ENCODE measurements at places on chromosomes 2 and 18.

GRCh38 chr2:240390091-240391073, 45.1 kb upstream of the GPC1 start:
- no peak for DNase-seq

DNA sequence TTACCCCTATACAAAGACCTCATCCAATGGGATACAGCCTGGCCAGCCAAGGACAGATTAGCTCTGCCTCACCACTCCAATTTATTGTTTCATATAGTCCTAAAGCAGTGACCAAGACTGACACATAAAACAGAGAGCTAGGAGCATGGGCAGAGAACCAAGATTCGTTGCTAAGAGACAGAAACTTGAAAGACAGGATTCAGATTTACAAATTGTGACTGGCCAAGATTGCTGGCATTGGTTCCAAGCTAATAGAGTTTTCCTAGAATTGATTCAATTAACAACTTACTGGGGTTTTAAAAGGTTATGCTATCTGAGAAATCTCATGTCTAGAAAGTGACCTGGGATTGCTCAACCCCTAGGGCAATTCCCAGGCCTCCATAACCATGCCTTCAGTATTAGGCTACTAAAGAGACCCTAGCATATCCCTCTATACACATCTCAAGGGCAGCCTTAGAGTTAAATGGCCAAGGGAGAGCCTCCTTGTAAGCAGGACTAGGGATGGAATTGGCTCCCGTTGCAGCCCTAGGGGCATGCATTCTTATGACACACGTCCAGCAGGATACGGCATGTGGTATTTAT, 75.6 kb downstream of the ICOS start:
- DNase-seq = no peak

GRCh38 chr2:174247474-174248186, 702 bp downstream of the OLA1 start:
- DNase-seq = peak; percentile 46

- DNase-seq = no peak
These were observed 74.9 kb downstream of the ATL2 start for GRCh38 chr2:38301969-38302702.

- DNase-seq = no peak
These were observed 422.0 kb upstream of the ID2 start for GRCh38 chr2:8259841-8260178.

DNA sequence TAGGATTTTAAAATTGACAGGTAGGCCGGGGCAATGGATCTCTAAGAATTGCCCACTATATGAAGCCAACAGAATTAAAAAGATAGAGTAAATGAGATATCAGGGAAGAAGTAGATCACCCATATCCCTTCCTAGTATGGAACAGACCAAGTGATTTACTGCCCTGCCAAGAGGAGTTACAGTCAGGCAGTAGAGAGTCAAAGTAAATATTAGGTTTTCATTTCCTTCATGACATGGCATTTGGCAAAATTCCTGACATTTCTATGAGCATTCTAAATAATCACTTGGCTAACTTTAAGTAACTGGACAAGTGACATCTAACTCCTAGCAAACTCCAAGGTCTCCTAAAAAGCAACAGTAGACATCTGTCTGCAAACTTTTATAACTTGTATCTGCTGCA, 33.5 kb downstream of the GALNT5 start:
- no peak for DNase-seq

DNA sequence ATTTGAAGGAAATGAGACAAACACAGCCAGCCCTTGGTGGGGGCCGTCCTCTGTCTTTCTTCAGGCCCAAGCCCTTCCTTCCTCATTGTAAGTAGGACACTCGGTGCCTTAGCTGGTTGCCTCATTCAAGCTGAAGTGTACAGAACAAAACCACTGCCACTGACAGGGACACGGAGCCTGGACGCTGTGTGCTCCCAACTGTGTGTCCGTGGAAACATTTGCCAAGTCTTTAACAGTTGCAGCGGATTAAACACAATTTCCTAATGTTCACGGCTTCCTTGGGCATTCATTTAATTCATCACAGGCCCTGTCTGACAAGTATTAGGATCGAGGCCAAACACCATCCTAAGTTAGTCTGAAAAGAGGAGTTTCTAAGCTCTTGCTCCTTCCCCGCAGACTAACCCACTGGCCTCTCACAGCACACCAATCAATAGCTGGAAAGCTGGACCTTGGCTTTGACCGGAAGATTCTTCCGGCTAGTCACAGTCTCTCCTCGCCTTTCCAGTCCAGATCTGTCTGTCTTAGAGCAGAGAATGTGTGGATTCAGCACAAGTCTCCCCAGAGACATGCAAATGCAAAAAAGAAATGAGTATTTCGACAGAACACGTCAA, 68.7 kb upstream of the ACSL3 start:
- no peak for DNase-seq

- DNase-seq = peak; percentile 47
These were observed 779 bp upstream of the LYPD6 start for GRCh38 chr2:149329489-149330126.

DNA sequence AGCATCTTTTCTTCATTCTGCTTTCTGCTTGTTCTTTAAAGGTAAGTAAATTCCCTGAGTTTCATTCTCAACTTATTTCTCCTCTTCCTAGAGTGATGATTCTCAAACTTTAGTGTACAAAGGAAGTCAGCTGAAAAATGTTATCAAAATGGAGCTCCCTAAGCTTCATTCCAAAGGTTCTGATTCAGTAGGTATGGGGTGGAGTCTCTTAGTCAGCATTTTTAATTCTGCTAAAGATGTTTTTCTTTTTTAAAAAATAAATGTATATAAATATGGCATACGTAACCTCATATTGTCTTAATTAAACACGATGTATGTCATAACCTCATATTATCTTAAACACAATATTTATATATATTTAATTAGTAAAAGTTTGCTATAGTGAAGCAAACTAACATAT, 3.1 kb upstream of the CSRNP3 start:
- DNase-seq = no peak

- no peak for DNase-seq
These were observed 238.7 kb downstream of the STK39 start for GRCh38 chr2:168008646-168009195.

DNA sequence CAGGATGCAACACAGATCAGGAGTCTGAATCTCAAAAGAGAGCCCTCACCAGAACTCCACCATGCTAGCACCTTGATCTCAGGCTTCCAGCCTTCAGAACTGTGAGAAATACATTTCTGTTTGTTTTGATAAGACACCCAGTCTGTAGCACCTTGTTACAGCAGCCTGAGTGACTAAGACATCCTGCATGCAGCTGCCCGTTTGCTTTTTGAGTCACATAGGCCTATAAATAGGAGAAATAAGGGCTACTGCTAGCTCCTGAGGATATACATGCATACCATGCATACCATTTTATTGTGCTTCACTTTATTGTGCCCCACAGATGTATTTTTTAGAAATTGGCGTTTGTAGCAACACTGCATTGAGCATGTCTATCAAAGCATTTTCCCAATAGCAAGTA, 337.8 kb downstream of the CDH2 start:
- no peak for DNase-seq

- DNase-seq = no peak
These were observed 472.1 kb downstream of the PARD3B start for GRCh38 chr2:205017381-205017780.

DNA sequence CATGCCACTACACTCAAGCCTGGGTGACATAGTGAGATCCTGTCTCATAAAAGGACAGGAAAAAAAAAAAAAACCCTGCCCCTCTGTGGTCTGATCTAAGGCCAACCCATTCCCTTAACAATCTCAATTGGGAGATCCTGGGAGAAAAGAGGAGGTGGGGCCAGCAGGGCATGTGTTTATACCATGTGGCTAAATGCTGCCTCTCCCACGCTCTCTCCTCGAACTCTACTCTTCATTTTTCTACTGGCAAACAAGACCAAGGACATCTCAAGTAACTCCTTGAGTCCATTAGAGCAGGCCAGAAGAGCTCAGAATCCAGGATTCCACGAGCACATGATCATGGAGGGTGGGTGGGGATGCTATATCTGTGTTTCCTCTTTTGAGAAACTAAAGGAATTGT, 16.7 kb upstream of the NEDD4L start:
- DNase-seq = no peak

DNA sequence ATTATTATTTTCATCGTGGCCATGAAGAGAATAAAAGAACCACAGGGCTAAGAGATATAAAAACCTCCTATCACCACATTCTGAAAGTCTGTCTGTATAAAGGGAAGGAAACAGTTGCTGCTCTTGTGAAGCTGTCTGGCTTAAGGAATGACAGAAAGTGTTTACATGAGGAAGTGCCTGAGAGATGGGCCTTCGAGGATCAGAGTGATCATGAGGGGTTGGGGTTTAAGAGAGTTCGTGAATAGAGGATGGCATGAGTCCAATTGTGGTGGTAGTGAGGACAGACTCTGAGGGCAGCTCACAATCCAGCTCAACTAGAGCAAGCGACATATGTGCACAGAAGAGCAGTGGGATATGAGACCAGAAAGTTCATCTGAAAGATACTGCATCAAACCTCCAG, 65.8 kb upstream of the PIEZO2 start:
- no peak for DNase-seq
